B cell (primary cell): ENCODE measurements at places on chromosomes 1 and 21.

GRCh38 chr1:226838456-226838855, 32.0 kb upstream of the PSEN2 start:
- no peak for DNase-seq

DNA sequence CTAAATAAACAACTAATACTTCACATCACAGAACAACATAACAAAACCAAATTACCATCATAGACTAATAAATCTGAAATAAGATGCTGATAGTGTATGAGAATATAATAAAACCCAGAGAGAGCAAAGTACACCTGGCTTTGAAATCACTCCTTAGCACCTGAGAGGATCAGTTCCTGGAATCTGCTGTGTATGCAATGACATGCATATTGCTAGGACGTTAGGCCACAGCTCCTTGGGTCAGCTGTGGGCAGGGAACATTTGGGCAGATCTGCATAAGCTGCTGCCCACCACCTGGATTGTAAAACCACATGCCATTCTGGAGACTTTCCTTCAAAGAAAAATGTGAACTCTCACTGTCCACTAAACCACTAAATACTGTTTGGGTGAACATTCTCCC, 81.1 kb downstream of the NR5A2 start:
- DNase-seq = no peak

- no peak for DNase-seq
These were observed 1232.8 kb downstream of the NCAM2 start for GRCh38 chr21:22231013-22231412.

- DNase-seq = no peak
These were observed 77.3 kb upstream of the BCAR3 start for GRCh38 chr1:93758842-93759515.

DNA sequence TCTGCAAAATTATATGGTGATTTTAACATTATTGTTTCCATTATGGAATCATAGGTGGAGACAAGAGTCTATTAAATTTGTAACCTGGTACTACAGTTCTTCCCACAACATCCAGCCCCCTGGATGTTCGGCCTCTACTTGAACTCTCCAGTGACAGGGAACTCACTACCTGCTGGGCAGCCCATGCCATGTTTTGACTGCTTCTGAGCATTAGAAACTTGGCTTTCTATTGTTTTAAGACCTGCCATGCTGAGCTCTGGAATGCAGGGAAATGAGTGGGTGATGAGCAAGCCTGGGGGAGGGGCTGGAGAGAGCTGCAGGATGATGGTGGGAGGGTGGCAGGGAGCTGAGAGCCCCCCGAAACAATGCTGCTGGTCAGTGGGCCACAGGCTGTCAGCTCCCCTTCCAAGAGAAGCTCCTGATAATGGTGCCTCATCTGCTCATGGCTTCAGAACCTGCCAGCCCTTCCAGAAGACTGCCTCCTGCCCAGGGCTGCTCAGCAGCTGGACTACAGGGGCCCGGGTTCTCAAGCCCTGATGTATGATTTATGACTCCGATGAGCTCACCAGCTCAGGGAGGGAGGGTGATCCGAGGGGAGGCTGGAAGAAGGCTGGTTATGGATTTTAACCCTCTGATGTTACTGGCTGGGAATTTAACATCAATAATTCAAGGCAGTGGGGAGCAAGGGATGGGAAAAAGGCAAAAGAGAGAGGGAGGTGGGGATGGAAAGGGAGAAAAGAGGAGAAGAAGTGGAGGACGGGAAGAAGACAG, 205.0 kb downstream of the HIVEP3 start:
- DNase-seq = no peak

DNA sequence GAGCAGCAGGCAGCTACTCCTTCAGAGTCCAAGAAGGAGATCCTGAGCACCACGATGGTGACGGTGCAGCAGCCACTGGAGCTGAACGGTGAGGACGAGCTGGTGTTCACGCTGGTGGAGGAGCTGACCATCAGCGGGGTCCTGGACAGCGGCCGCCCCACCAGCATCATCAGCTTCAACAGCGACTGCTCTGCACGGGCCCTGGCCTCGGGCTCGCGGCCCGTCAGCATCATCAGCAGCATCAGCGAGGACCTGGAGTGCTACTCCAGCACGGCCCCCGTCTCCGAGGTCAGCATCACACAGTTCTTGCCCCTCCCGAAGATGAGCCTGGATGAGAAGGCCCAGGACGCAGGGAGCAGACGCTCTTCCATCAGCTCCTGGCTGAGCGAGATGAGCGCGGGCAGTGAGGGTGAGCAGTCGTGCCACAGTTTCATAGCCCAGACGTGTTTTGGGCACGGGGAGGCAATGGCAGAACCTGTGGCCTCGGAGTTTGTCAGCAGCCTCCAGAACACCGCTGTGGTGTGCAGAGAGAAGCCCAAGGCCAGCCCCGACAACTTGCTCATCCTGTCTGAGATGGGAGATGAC, 531.8 kb downstream of the KIF26B start:
- no peak for DNase-seq

DNA sequence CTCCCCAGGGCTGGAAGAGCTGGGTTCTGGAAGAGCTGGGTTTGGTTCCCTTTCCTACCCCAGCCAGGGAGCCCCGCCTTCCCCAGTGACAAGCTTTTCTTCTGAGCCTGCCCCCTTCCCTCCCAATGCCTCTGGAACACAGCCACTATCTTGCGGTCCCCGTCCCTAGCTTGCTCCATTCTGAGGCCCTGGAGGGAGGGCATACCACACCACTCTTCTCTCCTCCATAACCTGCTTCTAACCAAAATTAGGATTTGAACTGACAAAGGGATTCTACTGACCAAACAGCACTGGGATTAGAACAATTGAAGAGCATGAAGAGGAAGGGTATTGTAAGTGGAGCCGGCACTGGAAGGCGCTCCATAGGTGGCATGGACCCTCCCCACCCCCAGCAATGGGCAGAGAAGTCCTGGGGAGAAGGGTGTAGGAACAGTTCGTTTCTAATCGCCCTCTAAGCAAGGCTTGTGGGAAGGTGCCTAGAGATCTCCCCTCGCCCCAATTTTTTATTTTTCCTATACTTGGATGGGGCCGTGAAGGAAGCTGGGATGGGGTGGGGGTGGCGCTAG, 690 bp downstream of the C1orf216 start:
- DNase-seq = peak; percentile 19

DNA sequence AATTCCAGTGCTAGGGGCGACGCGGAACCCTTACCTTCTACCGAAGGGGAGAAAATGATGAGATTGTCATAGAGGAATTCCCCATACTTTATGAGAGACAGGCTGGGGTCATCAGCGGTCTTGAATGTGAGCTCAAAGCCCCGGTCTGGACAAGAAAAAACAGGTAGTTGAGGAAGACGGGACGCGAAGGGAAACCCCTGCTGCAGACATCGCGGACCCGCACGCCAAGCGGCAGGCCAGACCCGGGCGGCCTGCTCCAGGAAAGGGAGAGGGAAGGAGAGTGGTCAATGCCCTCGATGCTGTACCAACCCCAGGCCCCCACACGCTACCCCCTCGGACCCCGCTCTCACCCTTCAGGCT, 342 bp downstream of the DDOST start:
- DNase-seq = no peak

GRCh38 chr1:54006508-54006907, 11.5 kb downstream of the LDLRAD1 start:
- DNase-seq = no peak
